ENCODE measurements at places on chromosomes 2 and 18.

- DNase-seq = no peak
Observed at GRCh38 chr2:26605999-26606846, 34.9 kb downstream of the CIB4 start.

GRCh38 chr2:180519276-180519675, 461.1 kb upstream of the UBE2E3 start:
- no peak for DNase-seq

DNA sequence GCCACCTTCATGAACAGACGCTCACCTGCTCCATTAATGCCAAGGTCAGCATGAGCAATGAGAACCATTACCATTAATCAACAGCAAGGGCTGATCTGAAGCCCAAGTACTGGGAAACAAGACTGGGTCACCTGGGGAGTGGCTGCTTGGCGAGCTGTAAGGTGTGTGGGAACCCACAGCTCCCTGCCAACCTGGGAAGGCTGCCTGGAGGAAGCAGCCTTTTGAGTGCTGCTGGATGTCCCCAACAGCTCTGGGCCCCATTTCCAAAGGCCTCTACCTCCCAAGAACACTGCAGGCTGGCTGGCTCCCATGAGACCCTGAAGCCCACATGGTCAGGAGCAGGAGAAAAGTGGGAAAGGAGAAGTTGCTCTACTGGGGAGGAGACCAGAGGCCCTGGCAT, 62.1 kb downstream of the CYP26B1 start:
- no peak for DNase-seq

DNA sequence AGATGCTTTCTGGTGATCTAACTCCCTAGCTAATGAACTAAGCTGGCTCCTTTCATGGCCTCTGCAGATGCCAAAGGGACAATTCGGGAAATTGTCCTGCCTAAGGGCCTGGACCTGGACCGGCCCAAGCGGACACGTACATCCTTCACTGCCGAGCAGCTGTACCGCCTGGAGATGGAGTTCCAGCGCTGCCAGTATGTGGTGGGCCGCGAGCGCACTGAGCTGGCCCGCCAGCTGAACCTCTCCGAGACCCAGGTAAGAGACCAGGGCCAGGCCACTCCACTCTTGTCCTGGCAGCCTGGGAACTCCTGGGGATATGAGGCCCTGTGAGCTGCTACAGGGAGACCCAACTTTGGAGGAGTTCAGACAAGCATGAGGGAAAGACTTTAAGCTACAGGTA, 14.7 kb upstream of the ATP6V1B1 start:
- DNase-seq = no peak

DNA sequence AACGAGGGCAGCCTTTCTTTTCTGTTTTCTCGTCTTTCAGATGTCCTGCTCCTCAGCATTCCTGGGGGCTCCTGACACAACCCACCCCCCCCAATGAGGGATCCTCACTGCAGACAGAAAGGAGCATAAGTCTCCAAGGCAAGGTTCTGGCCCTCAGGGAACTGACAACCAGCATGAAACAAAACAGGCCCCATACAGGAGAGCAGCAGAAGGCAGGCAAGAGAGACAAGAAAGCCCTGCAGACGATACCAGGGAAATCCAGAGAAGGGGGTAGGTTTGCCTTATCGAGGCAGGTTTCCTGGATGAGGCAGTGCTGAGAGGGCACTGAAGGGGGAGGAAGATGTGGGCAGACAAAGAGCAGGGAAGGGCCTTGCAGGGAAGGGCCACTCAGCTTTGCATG, 103.9 kb upstream of the EPAS1 start:
- DNase-seq = no peak

DNA sequence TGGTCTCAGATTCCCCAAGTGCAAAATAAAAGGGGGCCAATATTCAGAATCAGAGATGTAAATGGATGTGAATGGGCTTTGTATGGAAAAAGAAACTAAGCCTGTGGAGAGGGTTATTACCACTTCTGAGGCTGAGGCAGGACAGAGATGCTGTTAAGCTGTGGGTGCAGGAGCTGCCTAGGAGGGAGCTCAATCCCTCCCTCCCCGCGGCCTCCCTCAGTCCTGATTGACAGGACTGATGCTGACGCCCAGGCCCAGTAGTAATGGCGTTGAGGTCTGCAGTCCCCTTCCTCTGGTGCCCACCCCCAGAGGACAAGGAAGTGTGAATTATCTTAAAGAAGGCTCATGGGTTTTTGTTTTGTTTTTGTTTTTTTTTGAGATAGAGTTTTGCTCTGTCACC, 40.4 kb downstream of the PSD4 start:
- DNase-seq = no peak

DNA sequence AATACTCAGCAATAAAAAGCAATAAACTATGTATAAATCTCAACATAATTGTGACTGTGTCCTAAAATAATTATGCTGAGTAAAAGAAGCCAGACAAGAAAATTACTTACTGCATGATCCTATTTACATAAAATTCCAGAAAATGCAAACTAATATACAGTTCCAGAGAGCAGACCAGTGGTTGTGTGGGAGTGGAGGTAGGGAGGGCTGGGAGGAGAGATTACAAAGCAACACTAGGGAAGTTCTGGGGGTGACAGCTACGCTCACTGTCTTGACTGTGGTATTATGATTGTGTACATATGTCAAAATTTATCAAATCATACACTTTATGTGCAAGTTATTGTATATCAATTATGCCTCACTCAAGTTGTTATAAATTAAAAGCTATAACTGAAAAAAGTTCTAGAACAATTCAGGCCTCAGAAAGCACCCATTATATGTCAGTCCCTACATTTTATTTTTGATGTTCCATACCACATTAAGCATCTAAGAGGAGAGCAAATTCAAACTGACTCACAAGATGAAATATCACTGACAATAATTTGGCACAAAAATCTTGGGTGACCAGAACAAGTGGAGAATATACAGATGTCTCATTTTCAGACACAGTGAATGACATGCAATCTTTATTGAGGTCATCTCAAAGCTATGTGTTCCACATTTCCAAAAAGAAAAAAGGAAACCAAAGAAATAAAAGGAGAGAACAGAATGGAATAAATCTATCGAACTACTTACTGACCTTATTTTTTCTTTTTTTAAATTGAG, 85.1 kb downstream of the ANTXR1 start:
- DNase-seq = no peak

DNA sequence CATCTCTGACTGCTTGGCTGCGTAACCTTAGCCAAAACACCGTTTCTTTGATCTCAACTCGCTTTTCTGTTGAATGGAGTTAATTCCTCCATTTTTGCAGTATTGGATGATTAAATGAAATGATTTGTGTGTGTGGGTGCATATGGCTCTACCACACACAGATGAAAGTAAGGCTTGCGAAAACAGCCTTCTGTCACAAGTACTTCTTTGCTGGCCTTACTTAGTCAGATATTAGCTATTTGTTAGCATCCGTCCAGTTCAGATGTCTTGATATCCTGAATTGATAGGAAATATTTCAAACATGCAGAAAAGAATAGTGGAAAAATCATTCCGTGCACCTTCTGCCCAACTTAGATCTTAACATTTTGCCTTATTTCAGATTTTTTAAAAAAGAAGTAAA, 21.8 kb downstream of the NCOA1 start:
- no peak for DNase-seq

GRCh38 chr2:53813151-53813550, 26.3 kb downstream of the ERLEC1 start:
- DNase-seq = no peak

- DNase-seq = no peak
Observed at GRCh38 chr2:929925-930324, 20.7 kb upstream of the SNTG2 start.

GRCh38 chr2:239259173-239259572, 141.6 kb downstream of the HDAC4 start:
- DNase-seq = no peak

- no peak for DNase-seq
Observed at GRCh38 chr2:146624430-146625160, 1220.2 kb upstream of the ACVR2A start.

- DNase-seq = no peak
Observed at GRCh38 chr18:76584414-76585310, 89.6 kb upstream of the ZNF516 start.

DNA sequence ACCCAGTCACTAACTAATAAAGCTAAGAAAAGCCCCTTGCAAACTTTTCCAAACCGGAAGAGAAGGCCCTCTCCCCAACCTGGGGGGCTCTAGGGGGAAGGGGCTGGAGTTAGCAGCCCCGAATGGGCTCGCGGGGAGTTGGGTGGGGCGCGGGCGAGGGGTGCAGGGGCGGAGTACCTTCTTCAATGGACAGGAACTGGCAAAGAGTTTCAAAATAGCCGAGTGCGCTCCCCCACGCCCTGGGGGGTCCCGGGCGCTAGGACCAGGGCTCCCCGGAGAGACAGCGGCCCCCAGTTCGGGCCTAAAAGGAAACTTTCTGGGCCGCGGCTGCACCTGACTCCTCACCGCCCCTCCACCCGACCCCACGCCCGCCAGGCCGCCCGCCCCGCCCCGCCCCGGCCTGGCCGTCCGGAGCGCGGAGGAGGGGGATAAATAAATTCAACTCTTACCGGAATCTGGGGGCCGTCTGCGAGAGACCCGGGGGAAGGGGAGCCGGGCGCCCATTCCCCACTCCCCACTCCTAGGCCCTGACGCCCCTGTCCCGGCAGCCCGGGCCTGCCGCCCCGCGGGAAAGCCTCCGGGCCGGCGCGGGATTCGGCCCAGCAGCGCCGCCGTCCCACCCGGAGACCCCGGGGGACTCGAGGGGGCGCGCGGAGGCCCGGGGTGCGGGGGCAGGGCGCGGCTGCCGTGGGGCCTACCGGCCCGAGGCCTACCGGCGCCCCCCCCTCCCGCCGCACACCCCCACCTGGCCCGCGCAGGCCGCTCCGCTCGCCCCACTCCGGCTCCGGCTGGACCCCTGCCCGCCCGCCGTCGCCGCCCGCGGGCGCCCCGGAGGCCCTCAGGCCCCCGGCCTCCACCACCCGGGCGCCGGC, 868 bp downstream of the INO80D start:
- peak; percentile 26 for DNase-seq

GRCh38 chr18:48573632-48574283, 34.9 kb downstream of the CTIF start:
- no peak for DNase-seq

DNA sequence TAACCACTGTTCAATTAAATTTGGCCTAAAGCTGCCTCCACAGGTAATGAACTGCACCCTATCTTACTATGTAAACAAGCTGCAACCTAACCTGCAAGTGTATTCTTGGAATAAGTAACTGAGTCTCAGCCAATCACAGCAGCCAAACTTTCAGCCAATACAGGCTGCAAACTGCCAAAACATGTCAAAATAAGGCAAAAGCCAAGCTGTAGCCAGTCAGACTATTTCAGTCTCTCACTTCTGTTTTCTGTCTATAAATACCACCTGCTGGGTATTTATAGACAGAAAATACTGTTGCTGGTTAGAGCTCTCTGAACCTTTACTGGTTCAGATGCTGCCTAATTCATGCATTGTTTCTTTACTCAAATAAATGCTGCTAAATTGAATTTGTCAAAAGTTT, 14.3 kb downstream of the C2orf76 start:
- DNase-seq = no peak

DNA sequence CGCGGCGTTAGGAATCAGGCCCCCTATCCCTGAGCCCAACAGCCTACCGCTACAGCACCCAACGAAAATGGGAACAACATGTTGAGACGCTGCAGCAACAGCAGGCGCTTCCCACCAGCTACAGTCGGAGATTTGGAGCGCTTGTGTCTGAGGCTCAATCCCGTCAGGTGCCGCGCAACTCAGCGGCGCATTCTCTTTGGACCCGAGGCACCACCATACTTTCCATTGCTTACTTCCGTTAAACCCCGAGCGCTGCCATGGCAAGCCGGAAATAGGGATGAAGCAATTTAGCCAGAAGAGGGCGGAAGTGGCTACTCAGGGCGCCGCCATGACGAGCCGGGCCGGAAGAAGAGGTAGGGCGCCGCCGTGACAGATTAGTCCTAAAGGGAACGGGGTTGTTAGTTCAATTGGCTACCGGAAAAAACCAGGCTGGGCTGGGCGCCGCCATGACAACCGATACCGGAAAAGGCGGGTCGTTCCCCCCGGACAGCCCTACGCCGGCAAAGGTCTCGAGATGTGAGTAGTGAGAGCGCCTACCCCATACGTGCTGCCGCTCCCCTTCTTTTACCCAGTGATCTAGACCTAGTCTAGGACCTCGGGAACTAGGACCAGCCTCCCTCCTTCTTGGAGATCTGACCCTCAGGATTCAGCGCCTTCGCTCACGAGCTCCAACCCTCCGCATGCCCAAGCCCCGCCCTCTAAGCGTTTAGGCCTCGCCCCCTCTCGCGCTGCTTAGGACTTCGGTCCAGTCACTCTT, at the start of gene CHCHD5:
Gene CHCHD5 (plus strand): TSS at position 476 of the 757 bp plus-strand sequence. CDS start 39 bp downstream, at position 515.
- DNase-seq = peak; percentile 91

DNA sequence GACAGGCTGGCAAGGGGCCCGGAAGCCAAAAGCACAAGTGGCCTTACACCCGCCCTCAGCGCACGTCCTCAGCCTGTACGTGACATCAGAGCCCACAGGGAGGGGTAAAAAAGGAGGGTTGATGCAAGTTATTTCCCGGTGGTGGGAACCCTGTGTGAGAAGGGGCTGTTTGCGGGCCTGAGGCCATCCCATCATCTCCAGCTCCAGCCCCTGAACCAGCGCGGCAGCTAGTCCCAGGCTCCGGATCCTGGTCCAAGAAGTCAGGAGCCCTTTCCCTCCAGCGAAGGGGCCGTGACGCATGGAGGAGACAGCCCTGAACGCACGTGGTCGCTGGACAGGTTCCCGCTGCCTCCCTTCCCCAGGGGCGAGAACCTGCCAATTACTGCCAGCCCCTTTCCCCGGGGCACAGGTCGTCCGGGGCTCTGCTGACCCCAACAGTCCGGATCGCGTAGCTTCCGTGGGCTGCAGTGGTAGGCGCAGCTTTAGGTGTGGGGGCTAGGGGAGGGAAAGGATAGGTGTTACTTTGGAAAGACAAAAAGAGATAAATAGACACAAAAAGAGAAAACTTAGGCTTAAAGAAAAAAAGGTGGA, 1.3 kb upstream of the LRP2 start:
- peak; percentile 21 for DNase-seq

DNA sequence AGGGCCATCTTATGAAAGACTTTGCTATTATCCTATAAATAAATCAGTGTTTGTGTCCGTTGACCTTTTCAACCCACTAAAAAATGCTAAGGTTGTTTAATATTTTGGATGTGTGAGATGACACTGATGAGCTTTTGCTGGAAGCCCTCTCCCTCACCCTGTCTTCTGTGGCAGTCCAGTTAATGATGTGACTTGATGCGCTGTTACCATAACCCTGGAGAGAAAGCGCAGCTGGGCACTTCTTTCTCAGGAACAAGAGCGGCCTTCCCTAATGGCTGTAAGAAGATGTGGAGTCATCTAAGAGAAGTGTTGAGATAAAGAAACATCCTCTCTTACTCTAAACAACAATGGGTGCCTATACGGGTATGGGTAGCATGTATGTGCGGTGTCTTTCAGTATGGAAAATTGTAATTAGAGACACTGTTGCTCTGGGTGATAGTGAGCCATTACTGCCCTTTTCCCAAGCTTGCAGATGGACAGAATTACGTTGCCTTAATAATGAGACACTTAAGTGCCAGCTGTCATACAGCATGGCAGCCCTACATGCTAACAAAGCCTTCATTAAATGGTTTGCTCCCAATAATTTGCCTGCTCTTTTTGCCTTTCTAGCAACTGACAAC, 165.6 kb upstream of the NABP1 start:
- DNase-seq = no peak

Measured in stimulated activated CD8-positive, alpha-beta memory T cell treated with anti-CD3 and anti-CD28 coated beads, Interleukin-15, amount 100 ng/mL, for 48 hours (primary cell).